ENCODE measurements at places on chromosomes 11 and 22. TPM values are rescaled to one million over a fixed set of nuclear protein-coding genes. Genes with fewer than 3 reads are reported as not detected.

The CCDC87 gene
- 0.14 TPM for total RNA-seq

The ADAMTS15 gene
- not detected for total RNA-seq

GRCh38 chr11:105132716-105133511 lies 6.7 kb downstream of the CARD18 start:
- DNase-seq, result no peak

The ANO3 gene
- total RNA-seq, result not detected

DNA sequence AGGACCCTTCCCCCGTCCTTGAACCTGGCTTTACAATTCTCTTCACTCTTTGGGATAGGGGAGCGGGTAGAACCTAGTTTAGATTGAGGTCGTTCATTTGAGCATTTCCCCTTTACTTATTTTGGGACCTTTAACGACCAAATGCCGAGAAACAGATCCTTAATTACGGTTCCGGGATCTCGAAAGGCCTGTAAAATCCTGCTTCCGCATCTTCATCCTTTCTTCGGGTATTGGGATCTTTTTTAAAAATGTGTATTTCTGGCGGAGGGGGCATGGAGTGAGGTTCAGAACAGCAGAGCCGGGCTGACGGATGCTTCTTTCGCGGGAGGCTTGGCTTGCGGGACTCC lies 395 bp upstream of the HIPK3 start:
- DNase-seq, result no peak

GRCh38 chr11:73235236-73235786 lies 17.2 kb downstream of the P2RY2 start:
- DNase-seq, result no peak

DNA sequence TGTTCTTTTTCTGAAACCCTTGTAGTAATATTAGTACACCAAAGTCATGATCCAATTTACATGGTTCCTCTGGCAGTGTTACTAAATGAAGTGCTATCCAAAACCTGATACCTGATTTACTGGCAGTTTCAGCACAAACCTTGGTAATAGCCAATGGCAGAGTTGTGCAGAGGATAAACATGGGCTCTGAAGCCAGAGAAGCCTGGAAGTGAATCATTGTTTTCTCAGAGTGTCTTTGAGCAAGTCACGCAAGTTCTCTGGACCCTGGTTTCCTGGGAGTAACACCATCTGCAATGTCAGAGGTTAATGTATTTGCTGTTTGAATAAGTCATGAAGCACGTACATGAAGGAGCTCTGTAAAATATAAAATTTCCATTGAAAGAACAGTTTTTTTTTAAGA lies 222.3 kb upstream of the NARS2 start:
- DNase-seq, result no peak

The CNGA4 gene
- 0.18 TPM for total RNA-seq

- DNase-seq, result no peak
Measured at GRCh38 chr22:18115906-18116371, 5.3 kb downstream of the TUBA8 start.

- DNase-seq, result no peak
Measured at GRCh38 chr22:41334951-41335635, 33.8 kb downstream of the ZC3H7B start.

The NAA40 gene
- 20.5 TPM for total RNA-seq

The TUBA8 gene
- 0.56 TPM for total RNA-seq

The RAB39A gene
- total RNA-seq, result not detected

The P2RY2 gene
- not detected for total RNA-seq

- DNase-seq, result no peak
Measured at GRCh38 chr11:30985536-30985935, 384.0 kb downstream of the DCDC1 start.

DNA sequence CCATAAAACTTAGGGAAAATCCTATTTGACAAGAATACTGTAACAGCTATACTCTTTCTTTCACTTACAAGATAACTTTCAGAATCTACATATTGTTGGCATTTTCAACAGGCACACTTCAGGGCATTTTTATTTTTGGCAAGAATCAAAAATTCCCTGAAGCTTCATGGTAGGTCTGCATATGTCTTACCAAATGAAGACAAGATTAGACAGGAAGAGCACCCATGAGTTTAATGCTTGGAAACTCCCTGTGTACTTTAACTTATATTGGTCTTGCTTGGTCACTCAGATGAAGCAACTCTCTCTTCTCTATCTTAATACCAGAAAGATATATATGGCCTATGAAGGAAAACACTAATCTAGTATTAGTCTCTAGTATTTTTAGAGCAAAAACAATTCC lies 137.7 kb downstream of the ATG16L2 start:
- no peak for DNase-seq

GRCh38 chr11:16440136-16440535 lies 83.8 kb upstream of the SOX6 start:
- no peak for DNase-seq

The INS gene
- not detected for total RNA-seq

GRCh38 chr11:67438158-67438902 lies 848 bp upstream of the PTPRCAP start:
- DNase-seq, result peak; percentile 93

The CARD18 gene
- total RNA-seq, result not detected

DNA sequence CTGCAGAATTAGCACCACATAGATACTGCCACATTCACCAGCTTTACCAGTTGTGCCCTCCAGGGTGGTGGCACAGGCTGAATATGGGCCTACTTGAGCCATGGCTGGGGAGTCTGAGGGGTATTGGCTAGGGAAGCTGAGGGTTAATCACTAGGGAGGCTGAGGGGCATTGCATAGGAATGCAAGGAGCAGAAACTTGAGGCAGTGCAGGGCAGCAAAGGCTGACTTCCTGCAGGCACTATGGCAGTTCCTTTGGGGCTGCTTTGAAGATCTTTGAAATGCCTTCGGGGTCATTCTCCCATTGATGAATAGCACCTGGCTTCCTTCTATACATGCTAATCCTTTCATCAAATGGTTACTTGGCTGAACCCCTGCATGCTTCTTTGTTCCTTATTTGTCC lies 171.5 kb downstream of the RCN1 start:
- no peak for DNase-seq

- DNase-seq, result no peak
Measured at GRCh38 chr11:72524711-72525110, 90.4 kb upstream of the CLPB start.

The B3GAT1 gene
- total RNA-seq, result 0.07 TPM

DNA sequence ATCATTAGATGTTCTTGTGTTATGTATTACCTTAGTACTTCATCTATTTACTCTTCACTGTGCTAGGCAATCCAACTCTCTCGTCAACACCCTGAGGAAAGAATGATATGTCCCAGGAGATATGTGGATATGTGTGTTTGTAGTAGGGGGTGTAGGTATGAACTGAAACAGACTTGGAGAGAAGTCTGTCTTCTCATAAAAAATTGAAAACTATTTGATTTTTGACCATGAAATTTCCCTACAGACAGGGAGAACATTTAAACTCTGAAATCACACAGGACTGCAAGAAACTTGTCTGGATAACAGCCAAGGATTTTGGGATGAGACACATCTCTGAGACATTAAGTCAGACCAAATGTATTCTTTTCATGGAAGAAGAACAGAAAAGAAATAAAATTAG lies 967.0 kb upstream of the FAT3 start:
- no peak for DNase-seq

- no peak for DNase-seq
Measured at GRCh38 chr11:130854483-130854882, 61.8 kb downstream of the SNX19 start.

The BATF2 gene
- total RNA-seq, result not detected

Data from activated CD8-positive, alpha-beta T cell treated with anti-CD3 and anti-CD28 coated beads for 36 hours (primary cell).